Right cardiac atrium (tissue), 5 donors: ENCODE measurements at places on chromosomes 11 and 22. TPM values are rescaled to one million over a fixed set of nuclear protein-coding genes. Genes with fewer than 3 reads are reported as not detected.

DNA sequence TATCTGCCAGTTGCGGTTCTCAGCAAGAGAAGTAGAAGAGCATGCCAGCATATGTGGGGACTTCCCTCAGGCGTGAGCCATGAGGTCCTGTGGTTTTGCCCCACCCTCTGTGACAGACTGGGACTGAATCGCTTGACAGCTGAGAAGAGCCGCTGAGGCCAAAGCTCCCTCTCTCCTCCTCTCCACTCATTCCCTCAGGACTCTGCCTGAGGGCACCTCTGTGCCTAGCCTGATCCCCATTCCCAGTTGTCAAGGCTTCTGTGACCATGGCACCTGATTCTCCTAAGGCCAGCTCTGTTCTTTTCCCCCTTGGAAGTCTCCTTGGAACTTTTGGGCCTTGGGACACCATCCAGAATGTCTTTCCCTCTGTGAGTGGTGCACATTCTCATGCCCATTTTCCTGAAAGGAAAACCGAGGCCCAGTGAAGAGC lies 27.0 kb downstream of the ART5 start:
- DNase-seq, result no peak

The ZC3H12C gene
- total RNA-seq, result 17.2 TPM

DNA sequence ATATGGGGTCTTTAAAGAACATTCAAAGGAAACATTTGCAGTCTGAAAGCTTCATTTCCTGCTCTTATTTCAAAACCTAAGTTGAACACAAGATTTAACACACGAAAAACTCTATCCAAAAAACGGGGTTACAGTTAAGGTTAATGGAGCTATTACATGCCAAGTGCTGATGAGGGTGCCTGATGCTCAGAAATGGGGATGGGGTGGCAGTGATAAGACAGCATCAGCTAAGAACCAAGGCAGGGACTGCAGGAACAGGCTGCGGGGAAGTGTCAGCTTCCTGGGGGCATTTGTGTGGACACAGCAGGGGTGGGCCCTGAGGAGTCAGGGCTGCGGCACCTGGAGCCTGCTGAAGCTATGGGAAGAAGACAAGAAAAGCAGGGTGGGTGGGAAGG lies 12.2 kb downstream of the DGCR2 start:
- no peak for DNase-seq

DNA sequence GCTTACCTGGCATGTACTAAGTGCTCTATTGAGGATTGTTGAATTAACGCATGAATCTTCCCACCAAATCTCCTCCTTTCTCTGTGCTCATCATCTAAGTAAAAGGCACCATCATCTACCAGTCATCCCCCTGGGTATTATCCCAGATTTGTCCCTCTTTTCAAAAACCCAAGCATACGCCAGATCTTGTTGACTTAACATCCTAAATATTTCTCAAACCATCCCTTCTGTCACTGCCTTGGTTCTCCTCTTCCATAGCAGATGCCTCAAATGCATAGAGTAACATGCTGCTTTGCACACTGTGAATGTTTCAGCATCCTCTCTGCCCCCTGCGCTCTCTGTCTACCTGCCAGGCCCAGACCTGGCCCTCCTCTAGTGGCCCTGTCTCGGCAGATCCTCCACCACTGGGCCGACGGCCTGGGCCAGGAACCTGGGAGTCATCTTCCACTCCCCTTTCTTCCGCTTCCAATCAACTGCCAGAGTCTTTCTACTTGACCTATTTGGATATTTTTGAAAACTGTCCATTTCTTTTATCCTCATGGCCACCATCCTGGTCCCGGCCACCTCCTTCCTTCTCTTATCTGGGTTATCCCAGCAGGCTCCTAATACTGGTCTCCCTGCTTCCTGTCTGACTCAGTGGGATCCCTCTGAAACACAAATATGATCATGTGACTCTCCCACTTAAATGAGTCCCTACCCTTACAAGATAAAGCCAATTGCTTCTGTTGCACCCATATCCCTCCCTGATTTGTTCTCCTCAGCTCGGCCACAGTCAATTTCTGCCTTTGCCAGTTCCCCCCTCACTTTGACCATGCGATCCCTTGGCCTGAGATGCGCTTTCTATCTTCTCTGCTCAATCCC lies 3.4 kb upstream of the TAB1 start:
- no peak for DNase-seq

The MIAT gene
- total RNA-seq, result 1.5 TPM

DNA sequence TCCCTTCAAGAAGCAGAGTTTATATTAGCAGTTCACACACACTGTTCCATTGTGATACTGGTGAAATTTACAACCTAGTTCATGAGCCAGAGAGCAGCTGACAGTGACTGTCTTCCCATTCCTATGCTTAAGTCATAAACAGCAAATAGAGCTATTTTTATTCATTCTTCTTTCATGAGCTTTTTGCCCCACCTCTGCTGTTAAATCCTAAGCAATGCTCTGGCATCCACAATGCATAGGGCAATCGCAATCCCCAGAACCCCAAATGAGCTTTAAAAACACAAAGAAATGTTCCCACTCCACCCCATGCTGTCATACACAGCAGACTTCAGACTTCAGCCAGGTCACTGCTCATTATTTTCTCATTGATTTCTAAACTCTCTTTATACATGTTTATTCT lies 307.5 kb downstream of the ETS1 start:
- DNase-seq, result no peak

GRCh38 chr22:25551396-25551795 lies 13.1 kb upstream of the GRK3 start:
- no peak for DNase-seq

DNA sequence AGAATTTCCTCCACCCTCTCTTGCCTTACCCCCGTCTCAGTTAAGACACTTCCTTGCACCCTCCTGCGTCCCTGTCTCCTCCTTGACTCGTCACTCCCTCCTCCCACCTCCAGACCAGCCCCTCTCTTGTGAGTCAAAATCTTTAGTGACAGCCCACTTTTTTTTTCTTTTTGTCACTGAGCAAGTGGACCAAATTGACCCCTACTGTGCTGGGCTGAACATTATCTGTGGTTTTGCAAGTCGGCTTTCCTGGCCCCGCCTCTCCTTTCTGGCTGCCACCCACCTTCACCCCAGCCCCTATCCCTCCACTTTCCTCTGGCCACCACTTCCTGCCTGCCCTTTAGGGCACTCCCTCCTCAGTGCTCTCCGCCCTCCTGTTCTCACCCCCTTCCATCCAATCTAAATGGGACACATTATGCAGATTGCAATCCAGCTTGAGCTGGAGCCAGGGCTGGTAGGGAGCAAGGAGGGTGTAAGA lies at the start of gene APLNR:
Gene APLNR, minus strand, starts transcription at position 47 of the 478 bp plus-strand sequence. CDS start 246 bp downstream, outside the sequence.
- peak; percentile 76 for DNase-seq
